Stimulated activated CD4-positive, alpha-beta T cell treated with anti-CD3 and anti-CD28 coated beads, Interleukin-12 subunit alpha, Interleukin-12 subunit beta, amount 100 ng/mL, for 24 hours (primary cell): ENCODE measurements at places on chromosomes 16 and 17.

DNA sequence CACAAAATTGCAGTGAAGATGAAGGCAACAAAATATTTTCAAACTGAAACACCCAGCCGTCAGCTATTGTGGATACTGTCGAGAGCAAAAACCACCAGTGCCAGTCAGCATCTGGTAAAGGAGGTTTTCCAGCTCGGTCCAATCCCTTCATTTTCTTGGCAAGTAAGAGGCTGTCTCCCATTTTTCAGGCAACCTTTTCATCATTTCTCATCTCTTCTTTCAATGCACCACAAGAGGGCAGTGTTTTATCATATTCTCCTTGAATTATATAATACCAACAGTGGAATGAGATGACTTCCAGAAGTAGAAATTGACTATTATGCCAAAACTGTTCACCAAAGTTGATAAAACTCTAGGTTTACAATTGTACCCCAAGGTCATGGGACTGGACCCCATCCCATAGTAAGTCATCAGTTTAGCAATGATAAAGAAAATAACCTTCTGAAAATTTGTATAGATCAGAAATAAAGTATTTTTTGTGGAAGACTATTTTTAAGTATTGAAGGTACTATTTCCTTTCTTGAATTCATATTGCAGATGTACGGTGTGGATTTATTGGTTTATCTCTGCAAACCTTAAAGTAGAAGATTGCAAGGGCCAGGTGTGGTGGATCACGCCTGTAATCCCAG, 16.8 kb downstream of the NQO1 start:
- DNase-seq, result no peak

GRCh38 chr16:89020068-89020924, 43.3 kb upstream of the CBFA2T3 start:
- DNase-seq, result no peak

DNA sequence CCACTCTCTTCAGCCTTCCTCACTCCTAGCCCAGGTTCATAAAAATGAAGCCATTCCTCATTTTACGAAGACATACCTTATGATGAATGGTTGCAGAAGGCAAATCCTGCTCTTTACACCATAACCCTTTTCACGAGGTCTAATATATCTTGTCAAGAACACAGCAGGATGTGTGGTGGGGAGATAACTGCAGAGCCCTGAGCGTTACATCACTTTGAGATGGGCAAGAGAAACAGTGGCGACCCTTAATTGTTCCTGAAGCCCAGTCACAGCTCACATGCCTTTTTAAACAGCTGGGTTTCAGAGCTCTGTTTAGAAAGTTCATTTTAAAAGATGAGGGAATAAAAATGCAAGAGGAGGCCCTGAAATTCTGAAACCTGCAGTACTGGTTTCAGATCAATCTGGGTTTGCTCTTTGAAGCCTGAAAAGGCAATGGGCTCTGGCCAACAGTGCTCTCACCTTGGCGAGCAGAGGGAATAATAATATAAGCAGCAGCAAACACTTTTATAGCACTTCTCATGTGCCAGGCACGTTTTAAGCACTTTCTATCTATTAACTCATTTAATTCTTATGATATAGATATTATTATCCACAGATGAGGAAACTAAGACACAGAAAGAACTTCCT, 2.9 kb downstream of the FAM117A start:
- no peak for DNase-seq

DNA sequence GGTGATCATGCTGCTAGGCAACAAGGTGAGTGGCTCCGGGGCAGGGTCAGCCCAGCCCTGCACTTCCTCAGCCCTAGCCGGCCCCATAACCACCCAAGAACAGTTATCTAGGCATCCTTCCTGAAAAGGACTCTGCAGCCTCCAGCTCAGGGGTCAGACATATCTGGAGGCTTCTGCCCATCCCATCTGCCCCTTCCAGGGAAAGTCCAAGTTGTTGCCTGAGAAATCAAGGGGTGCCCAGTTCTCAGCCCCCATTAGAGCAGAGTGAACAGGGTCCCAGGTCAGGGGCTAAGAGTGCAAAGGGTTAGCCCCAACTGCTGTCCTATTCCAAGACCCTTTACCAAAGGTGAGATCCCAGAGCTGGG, 4.1 kb upstream of the NHERF1 start:
- DNase-seq, result no peak

- no peak for DNase-seq
These were observed 1.3 kb downstream of the GNAO1 start for GRCh38 chr16:56192635-56192945.

DNA sequence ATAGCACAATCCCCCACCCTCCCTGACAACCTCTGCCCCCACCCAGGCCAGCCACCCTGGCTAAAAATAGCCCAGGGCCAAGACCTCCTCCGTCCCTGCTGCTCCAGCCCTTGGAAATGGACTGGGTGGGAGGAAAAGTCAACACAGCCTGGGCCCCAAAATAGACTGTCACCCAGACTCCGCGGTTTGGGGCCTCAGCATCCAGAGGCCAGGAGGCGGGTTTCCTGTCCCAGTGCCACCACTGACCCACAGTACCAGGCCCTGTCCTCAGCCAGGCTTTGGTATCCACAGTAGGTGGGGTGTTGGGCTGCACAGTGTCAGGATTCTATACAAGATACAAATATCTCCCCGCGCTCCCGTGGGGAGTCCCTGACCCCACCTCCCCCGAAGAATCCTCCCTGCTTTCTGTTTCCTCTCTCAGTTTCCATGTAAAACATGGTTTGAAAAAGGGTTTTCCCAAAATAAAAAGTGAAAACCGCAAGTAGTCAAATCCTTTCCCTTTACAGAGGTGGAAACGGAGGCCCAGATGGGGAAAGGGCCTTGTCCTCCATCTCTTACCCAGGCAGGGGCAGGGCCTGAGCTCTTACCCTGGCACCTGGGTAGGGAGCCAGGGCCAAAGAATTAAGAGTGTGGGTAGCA, 20.1 kb downstream of the CPNE2 start:
- no peak for DNase-seq

GRCh38 chr17:46733837-46734475, 84.5 kb downstream of the WNT3 start:
- DNase-seq, result no peak

DNA sequence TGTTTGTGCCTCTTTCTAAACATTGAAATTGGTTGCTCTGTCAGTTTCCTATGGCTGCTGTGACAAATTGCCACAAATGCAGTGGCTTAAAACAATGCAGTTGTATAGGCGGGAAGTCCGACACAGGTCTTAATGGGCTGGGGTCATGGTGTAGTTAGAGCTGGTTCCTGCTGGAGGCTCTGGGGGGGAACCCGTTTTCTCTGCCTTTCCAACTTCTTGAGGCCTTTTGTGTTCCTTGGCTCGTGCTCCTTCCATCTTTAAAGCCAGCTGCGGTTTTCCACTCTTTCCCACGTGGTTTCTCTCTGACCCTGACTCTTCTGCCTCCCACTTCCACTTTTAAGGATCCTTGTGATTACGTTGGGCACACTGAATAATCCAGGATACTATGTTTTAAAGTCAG, 12.5 kb downstream of the EPN2 start:
- no peak for DNase-seq

DNA sequence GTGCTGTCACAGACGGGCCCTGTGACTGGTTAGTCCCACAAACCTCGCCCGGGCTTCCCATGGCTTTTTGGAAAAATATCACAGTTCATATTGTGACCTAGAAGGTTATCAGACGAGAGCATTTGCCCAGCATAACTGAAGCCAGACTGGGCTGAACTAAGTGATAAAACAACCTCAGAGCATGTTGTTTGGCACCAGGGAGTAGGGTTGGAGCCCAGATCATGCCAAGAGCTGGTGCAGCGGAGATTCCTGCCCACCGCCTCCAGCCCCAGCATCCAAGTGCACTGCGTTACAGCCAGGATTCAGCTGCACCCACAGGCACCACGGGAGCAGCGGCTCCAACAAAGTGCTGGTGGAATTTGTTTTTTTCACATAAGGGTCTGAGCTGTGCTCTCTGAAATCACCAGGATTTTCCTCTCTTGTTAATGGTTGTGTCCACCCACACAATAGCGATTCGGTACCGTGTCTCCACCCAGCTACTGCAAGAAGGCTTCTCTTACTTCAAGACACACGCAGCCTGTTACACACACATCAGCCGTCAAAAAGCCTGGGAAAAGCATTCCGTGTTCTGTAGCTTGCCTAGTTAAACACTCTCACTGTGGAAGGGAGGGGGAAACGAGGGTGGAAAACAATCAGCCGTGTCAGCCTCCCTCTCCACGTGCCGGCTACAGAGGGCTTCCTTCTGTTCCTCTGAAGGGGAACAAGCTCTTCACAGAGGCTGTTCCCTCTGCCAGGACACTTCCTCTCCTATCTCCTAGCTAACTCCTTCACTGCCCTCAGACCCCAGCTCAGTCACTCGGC, 273.8 kb downstream of the C16orf95 start:
- DNase-seq, result no peak

DNA sequence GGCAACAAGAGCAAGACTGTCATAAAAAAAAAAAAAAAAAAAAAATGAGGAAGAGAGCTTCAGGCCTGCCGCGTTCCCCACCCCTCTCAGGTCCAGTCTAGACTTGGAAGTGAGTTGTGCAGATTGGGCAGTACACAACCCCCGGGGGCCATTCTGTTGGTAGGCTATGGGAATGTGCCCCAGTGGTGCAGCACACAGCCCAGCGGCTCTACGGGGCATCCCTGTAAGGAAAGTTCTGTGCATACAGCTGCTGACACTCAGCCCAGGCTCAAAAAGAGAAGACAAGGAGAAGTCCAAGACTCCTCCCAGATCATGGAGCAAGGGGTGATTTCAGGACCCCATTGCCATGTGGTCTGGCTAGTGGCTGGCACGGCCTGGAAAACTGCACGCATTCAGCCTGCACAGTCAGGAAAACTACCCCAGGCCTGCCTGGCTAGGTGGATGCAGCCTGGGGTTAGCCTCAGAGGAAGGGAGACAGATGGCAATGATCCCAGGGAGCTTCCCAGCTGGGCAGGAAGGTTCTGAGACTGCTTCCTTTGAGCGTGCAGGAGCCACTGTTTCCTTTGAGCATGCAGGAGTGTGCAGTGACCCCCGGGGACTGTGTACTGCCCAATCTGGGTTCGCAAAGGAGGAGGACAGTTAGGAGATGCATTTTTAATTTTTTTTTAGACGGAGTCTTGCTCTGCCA, 44.8 kb downstream of the PECAM1 start:
- DNase-seq, result no peak

DNA sequence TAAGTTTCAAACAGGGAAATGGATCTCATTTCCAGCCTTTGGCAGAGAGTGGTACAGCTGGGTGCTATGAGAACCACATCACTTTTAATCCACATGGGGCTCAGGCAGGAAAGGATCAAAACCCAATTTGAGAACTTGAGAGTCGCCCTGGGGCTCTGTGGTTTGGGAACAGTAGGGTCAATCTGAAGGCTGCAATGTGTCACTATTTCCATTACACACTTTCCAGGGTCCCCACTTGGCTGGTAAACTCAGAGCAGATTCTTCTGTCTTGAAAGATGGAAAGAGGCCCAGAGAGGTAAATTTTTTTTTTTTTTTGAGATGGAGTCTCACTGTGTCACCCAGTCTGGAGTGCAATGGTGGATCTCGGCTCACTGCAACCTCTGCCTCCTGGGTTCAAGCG, 6.7 kb upstream of the HIGD1B start:
- DNase-seq, result no peak

- DNase-seq, result no peak
These were observed 931.4 kb upstream of the CDH8 start for GRCh38 chr16:62967611-62968010.

GRCh38 chr16:56143666-56144065, 47.6 kb upstream of the GNAO1 start:
- DNase-seq, result no peak

DNA sequence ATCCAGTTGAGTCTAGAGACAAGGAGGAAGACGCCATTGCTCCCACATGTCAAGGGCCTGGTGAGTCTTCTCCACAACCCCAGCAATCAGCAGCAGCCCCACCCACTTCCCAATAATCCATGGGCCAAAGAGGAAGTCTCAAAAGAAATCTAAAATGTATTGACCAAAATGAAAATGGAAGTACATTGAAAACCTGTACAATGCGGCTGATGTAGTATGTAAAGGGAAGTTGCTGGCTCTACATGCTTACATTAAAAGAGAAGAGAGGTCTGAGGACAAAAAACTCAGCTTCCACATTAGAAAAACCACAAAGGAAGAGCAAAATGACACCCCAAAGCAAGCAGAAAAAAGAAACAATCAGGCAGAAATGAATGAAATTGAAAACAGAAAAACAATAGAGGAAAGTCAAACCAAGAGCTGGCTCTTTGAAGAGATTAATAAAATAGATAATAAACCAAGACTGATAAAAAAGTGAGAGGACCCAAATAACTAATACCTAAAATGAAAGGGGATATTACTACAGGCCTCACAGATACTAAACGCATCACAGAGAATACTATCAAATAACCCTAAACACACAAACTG, 100.6 kb upstream of the METRNL start:
- no peak for DNase-seq

DNA sequence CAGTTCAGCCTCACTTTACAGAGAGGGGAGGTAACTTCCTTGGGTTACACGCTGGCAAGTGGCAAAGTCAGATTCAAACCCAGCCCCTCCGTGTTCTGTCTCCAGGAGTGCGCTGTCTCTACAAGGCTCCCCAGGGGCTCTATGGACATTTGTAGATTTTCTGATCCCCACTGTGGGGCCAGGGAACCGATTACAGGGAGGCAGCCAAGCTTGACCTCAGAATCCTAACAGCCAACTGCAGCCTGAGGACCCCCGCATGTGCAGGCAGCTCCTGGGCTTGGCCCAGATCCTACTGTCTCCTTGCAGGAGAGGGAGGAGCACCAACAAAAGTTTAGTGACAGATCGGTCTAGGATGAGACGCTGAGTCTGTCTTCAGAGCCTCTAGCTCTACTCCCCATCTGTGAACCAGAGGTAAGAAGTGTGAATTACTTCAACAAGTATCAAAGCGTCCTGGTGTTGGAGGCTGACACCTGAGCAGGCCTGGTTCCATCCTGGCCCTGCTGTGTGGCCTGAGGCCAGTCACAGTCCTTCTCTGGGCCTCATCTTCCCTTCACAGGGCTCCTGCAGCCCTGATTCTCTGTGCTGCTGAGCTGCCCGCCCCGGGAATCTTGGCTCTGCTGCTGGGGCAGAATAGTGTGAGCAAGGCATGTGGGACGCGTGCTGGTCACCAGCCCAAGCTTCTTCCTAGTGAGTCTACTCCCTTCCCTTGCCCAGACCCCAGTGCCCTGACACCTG, 9.2 kb upstream of the NATD1 start:
- DNase-seq, result no peak

DNA sequence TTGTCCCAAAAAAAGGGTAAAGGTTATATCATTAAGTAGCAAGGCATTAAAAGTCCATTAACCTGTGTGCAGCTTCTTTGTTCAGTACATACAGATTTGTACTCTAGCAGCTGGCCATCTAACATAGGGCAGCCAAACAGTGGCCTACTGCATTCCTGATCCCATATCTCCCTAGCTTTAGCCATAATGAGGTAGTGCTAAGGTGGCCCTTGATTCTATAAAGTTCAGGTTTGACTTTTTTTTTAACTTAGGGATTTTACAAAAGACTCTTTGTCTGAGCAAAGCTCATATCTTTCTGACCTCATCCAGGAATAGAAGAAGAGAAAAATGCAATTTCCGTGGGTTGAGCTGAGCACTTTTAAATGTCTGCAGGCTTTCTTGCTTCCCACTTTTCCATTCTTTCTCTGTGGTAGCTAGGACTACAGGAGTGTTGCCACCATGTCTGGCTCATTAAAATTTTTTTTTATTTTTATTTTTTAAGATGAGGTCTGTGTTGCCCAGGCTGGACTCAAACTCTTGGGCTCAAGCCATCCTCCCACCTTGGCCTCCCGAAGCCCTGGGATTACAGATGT, 19.5 kb upstream of the CDC6 start:
- no peak for DNase-seq
